D721Med (cell line): ENCODE measurements at places on chromosomes 6 and 20.

DNA sequence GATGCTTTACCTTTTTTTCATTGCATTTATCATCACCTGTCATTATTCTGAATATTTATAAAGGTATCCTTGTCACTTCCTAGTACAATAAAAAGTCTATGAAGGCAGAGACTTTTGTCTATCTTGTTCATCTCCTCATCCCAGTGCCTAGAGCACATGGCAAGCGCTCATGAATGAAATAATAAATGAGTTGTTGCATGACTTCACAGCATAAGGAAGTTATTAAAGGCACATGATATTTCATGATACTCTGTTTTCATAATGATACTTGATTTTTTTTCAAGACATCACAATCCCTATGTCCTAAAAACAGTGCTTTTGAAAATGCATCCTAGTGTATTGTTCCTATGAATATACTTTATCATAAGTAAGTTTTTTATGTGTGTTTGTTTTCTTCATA lies 310.6 kb upstream of the RSPO3 start:
- DNase-seq: no peak

- DNase-seq: no peak
Observed at GRCh38 chr20:25338112-25339023, 52.3 kb downstream of the ABHD12 start.

- DNase-seq: no peak
Observed at GRCh38 chr20:64232794-64233193, 22.8 kb upstream of the PCMTD2 start.

GRCh38 chr6:18861204-18861603 lies 474.1 kb downstream of the RNF144B start:
- no peak for DNase-seq

DNA sequence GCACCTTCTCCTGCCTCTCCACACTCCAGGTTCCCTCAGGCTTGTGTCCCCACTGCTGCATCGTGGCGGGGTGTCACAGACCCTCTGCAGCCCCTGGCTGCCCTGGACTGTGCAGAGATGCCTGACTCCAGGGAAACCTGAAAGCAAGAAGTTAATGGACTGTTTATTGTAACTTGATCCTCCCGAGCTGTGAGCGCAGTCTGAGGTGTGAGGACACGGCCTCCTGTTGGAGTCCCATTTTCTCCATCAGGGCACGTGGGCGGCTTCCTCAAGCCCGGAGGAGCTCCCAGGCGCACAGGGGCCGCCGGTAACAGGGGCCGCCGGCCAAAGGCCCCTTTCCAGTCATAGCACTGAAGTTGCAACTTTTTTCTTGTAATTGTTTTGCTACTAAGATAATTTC lies 16.9 kb downstream of the RBM38 start:
- DNase-seq: no peak

DNA sequence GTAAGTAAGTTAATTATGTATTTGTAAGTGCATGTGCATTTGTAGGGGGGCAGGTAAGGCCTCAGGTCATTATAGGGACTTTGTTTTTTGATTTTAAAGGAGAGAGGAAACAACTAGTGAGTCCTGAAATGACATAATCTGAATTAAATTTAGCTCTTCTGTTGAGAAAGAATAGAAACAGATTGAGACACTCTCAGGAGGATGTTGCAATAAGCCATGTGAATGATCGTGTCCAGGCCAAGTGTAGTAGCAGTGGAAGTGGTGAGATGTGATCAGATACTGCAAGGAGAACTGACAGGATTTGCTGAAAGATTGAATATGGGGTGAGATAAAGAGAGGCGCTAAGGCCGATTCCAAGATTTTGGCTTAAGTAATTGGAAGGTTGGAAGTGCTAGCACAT lies 2.6 kb upstream of the CENPW start:
- DNase-seq: no peak

DNA sequence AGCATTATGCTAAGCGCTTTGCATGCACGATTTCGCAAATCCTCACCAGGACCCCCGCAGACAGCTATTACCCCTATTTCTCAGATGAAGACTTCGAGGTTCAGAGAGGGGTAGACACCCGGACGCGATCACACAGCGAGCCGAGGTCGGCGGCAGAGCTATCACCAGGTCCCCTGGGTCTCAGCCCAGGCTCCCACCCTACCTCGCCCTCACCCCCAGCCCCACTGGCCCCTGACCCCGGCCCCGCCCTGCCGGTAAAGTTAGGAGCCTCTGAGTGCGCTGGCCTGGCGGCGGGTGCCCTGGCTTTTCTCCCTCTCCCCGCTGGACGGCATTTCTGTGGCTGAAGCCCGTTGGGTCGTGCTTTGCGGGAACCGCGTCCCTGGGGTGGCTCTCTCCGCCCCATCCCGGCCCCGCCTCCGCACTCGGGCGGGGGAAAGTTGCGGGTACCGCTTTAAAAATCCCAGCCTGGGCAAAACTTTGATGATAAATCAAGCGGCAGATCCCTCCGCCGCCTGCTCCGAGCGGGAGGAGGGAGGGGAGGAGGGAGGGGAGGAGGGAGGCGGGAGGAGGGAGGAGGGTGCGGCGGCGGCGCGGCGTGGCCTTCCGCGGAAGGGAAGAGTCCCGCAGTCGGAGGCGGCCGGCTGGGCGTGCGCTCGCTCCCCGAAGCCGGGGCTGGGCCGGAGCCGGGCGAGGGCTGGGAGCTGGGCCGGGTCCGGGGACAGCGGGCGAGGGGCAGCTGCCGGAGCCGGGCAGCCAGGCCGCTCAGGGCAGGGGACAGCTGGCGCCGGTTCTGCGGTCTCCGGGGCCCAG lies at the start of gene VSTM2L:
TSS of gene VSTM2L (plus strand) at position 624 of the 810 bp plus-strand sequence. CDS start 224 bp downstream, outside the sequence.
- no peak for DNase-seq

GRCh38 chr6:5205877-5206850 lies 54.6 kb downstream of the LYRM4 start:
- DNase-seq: no peak

DNA sequence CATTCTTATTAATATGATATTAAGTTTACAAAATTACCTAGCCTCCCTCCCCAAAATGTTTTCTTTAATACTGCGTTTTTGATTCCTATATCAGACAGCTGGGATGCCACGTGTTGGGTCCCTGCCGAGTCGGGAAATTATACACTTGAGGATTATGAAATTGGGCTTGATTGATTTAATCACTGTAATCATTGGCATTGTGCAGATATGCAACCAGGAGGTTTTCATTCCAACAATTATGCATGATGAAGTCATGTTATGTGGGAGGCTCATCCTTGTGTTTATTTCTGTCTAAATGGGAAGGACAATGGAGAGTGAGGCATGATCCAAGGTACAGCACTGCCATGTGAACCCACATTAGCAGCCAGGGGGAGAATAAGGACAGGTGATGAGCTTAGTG lies 30.6 kb upstream of the RIPOR2 start:
- DNase-seq: no peak

- DNase-seq: no peak
Observed at GRCh38 chr6:133623621-133624020, 265.3 kb upstream of the TCF21 start.

- DNase-seq: no peak
Observed at GRCh38 chr6:31559958-31560696, 12.0 kb upstream of the LTA start.

GRCh38 chr6:487956-488355 lies 96.4 kb downstream of the IRF4 start:
- DNase-seq: no peak

GRCh38 chr6:11111769-11112437 lies 378 bp upstream of the ERVFRD-1 start:
- no peak for DNase-seq

GRCh38 chr6:135522965-135523692 lies 25.6 kb upstream of the AHI1 start:
- DNase-seq: no peak

GRCh38 chr20:5000263-5001173 lies 792 bp downstream of the SLC23A2 start:
- DNase-seq: no peak

- DNase-seq: no peak
Observed at GRCh38 chr6:156866220-156867015, 89.2 kb downstream of the ARID1B start.

- DNase-seq: no peak
Observed at GRCh38 chr20:53972179-53972578, 98.2 kb downstream of the BCAS1 start.

DNA sequence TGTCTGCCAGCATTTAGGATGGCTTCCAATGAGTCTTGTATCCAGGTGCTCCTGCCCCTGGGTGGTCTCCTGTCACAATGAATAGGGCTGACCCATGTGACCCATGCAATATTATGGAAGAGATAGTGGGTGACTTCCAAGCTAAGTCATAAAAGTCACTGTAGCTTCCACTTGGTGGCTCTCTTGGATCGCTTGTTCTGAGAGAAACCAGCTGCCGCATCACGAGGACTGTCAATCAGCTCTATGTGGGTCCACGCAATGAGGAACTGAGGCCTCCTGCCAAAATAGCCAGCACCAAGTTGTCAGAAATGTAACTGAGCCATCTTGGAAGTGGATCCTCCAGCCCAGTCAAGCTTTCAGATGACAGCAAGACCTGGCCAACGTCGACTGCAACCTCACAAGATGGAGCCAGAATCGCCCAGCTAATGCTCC lies 14.9 kb upstream of the MATN4 start:
- no peak for DNase-seq

DNA sequence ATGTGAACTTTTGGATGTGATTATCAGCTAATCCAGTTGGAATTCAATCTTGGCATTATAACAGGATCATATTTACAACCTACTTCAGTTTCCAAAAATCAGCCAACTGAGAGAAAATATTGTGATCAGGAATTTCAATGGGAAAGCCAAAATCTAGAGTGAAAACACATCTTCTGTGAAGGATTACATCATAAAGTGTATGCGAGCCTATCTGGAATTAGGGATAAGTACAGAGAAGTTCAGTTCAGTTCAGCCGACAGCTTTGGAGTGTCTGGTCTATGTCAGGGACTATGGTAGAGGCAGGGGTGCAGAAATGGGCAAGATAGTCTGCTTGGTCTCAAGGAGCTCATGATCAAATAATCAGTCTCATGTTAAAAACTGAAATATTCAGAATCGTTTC lies 12.3 kb upstream of the PRIM2 start:
- DNase-seq: no peak

- DNase-seq: no peak
Observed at GRCh38 chr20:44319839-44320422, 8.9 kb upstream of the FITM2 start.

GRCh38 chr20:52305858-52306257 lies 114.3 kb upstream of the ZFP64 start:
- no peak for DNase-seq

DNA sequence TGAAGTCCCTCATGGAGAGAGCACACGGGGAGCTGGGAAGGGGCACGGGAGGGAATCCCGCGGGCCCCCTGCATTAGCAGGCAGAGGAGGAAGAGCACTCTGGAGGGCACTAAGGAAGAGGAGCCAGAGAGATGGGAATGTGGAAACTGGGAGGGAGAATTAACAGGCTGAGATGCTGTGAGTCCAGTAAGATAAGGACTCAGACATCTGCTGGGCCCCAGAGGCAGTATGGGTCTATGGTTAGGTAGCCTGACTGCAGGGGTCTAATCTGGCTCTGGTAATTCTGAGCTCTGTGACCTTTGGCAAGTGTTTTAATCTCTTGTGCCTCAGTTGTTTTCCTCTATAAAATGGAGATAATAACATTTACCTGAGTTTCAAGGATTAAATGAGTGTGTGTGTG lies 15.7 kb upstream of the SRSF3 start:
- no peak for DNase-seq

- no peak for DNase-seq
Observed at GRCh38 chr6:163401039-163401885, 13.3 kb upstream of the QKI start.

GRCh38 chr20:11499101-11499634 lies 418.5 kb upstream of the BTBD3 start:
- no peak for DNase-seq

- no peak for DNase-seq
Observed at GRCh38 chr6:60867548-60867947, 1418.5 kb downstream of the KHDRBS2 start.

DNA sequence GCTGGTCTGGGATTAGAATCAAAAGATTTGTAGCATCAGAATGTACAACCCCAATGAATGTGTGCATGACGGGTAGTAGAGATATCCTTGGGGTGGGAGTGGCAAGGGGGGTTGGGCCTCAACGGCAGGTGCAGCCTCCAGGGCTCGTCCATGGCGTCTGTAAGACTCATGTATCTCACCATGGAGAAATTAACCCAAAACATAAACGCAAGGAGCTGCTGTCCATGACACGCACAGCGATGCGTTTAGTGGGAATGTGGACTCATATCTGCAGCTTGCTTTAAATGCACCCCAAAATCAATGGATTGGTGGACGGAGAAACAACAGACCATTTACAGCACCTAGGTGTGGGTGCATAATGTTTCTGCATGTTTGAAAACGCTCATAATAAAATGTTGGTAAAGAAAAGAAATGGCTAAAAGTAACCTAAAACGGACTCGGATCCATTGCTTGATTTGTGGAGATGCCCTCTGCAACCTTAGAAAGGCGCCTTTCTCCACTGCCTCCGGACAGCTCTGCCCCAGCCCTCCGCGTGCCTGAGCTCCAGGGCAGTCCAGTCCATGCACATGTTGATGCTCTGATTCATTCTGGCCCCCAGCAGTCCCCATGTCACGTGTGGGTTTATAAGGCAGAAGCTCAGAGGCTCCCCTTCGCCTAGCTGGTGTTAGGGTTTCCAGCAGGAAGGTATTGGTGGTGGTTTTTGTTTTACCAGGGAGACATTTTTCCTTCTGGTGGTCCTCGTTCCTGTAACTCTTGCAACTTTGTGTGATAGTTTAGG lies 24.5 kb downstream of the PYGB start:
- no peak for DNase-seq

- DNase-seq: no peak
Observed at GRCh38 chr20:44576297-44576696, 6.1 kb upstream of the PKIG start.

DNA sequence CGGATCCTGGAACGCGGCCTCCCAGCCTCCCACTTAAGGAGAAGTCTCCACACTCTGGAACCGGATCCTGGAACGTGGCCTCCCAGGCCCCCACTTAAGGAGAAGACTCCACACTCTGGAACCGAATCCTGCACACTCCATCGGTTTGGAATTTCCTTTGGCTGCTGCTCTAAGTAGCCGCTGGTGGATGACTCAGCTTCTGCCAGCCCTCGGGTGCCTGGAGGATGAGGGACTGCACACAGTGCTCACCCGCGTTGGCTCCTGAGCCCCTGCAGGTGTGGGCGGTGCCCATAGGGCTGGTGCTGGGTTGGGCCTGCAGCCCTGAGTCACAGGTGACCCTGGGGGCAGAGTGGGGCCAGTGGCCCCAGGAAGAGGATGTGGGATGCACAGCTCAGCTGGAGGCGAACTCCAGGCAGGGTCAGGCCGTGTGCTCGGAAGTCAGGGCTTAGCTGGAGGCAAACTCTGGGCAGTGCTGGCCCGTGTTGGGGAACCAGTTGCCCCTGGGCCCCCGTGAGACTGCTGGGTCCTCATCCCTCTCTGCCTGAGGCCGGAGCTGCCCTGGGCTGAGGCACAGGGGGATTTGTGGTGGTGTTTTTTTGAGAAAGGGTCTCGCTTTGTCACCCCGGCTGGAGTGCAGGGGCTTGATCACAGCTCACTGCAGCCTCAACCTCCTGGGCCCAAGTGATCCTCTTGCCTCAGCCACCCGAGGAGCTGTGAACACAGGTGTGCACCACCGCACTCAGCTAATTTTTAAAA lies 13.9 kb upstream of the TNFRSF6B start:
- DNase-seq: no peak

GRCh38 chr6:43493833-43494232 lies 16.3 kb downstream of the LRRC73 start:
- no peak for DNase-seq

- DNase-seq: no peak
Observed at GRCh38 chr6:107390685-107391435, 68.5 kb downstream of the PDSS2 start.
